Inflammatory macrophage treated with lipopolysaccharide for 1 hour (primary cell): ENCODE measurements at places on chromosomes 2 and 18.

DNA sequence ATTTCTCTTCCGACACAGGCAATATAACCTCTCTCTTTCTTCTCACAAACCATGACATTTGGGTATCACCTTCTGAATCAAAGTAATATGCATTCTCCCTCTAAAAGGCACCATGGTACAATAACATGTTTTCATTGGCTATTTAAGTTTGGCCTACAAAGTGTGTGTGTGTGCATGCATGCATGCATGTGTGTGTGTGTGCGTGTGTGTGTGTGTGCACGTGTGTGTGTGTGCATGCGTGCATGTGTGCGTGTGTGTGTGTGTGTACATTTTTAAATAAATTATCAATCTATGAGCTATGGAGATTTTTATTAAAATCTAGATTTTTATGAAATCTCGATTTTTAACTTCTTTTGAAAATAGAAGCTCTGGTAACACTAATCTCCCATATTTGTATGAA lies 745.3 kb upstream of the ZEB2 start:
- DNase-seq: no peak

- no peak for DNase-seq
Observed at GRCh38 chr18:12694032-12694431, 8.5 kb downstream of the CEP76 start.

- no peak for DNase-seq
Observed at GRCh38 chr2:65350651-65351056, 81.7 kb downstream of the SPRED2 start.

GRCh38 chr18:36312806-36313395 lies 15.4 kb downstream of the FHOD3 start:
- DNase-seq: no peak

- DNase-seq: no peak
Observed at GRCh38 chr18:10035281-10035991, 121.6 kb downstream of the VAPA start.

DNA sequence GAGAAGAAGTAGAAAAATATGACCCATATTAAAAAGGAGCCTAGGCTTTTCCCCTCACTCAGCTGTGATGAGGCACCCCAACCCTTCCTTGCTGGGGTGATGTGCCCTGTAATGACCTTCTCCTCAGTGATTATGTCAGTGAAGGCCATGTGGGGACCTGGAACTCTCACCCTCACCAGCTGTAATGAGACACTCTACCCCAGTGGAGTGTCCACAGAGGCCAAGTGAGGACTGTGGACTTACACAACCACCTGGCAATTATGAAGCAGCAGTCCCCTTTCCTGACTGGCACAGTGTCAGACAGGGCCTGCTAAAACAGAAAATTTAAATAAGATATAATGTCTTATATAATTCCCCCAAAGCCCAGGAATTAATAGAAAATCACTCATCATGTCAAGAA lies 54.2 kb downstream of the SEMA4F start:
- peak; percentile 68 for DNase-seq

DNA sequence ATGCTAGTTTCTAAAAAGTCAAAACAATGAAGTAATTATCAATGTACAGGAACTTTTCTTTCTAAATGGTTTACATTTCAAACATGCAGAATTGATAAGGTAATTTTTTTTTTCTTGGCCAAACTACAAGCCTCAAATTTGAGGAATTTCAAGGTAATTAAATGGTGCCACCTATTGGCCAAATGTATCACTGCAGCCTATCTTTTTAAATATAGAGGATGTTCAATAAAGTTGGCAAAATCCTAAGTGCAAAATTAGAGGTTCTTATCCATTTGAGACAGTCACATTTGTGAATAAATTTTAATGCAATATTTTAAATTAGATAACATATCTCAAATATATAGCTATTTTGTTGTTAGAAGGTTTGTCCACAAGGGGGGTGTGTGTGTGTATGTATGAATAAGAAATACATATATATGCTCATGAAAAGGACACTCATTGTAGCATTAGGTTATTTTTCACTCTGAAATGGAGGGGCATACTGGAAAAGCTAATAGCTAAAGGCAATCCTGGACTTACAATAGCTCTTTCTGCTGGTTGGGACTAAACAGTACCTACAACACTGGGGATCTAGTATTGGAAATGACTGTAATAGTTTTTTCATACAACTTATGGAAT lies 26.2 kb downstream of the MMADHC start:
- DNase-seq: peak; percentile 82

- DNase-seq: no peak
Observed at GRCh38 chr2:168401771-168402170, 54.3 kb upstream of the CERS6 start.

DNA sequence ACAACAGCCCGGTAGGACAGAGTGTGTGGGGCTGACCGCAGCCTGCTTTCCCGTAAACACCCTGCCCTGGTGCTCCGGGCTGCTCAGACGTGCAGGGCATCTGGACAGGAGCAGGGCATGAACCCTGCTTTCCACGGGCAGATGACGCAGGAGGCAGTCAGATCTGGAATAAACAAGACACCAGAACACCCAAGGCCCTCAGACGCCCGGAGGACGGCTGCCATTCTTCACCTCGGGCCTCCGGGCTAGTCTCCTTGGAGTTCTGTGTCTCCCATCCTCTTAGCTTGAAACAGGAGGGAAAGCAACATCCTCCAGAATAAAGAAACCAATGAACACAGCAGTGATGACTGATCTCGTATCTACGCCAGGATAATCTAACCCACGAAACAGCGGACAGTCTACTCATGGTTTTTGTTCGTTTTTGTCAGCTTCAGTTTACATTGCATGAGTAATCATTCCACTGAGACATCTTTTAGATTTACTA lies 7.3 kb downstream of the PXDN start:
- DNase-seq: no peak

DNA sequence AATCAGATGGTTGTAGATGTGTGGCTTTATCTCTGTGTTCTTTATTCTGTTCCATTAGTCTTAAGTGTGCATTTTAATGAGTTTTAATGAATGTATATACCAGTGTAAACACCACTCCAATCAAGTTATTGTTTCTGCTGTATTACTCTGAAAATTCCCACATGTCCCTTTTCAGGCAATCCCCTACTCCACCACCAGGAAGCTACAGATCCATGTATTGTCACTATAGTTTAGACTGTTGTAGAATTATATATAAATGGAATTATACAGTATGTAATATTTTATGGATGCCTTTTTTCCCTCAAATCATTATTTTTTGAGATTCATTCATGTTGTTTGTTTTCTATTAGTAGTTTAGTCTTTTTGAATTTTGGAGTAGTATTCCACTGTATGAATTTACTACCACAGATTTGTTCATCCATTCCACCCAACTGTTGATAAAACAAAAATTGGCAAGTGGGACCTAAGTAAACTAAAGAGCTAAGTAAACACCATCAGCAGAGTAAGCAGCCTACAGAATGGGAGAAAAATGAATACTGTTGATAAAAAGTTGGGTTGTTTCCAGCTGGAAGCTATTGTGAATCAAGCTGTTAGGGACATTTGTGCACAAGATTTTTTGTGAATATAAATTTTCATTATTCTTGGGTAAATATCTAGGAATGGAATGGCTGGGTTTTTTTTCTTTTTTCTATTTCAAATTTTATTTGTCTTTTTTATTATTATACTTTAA lies 262.0 kb downstream of the CAMKMT start:
- no peak for DNase-seq

- DNase-seq: no peak
Observed at GRCh38 chr2:205913668-205914067, 172.3 kb downstream of the INO80D start.

GRCh38 chr2:59005836-59006615 lies 764.9 kb upstream of the FANCL start:
- DNase-seq: no peak

DNA sequence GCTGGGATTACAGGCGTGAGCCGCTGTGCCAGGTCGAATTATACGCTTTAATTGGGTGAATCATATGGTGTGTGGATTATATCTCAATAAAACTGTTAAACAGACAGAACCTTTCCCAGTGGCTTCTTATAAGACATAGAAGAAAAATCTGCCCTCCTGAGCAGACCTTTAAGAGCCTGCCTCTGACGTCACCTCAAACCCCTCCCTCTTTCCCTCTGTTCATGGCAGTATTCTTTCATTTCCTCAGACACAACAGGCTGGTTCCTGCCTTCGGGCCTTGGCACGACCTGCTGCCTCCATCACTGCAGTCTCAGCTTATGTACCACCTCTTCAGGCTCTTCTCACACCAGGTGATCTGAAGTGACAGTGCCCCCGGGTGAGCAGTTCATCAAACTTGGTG lies 14.0 kb upstream of the PDIA6 start:
- no peak for DNase-seq

- no peak for DNase-seq
Observed at GRCh38 chr2:241130316-241130715, 19.0 kb downstream of the PASK start.

GRCh38 chr2:159168707-159169106 lies 117.8 kb downstream of the WDSUB1 start:
- DNase-seq: no peak

- DNase-seq: no peak
Observed at GRCh38 chr2:143974262-143974661, 545.7 kb downstream of the ZEB2 start.

GRCh38 chr2:139374296-139374850 lies 594.2 kb upstream of the NXPH2 start:
- DNase-seq: no peak

- DNase-seq: no peak
Observed at GRCh38 chr2:102834523-102835273, 72.9 kb downstream of the TMEM182 start.

DNA sequence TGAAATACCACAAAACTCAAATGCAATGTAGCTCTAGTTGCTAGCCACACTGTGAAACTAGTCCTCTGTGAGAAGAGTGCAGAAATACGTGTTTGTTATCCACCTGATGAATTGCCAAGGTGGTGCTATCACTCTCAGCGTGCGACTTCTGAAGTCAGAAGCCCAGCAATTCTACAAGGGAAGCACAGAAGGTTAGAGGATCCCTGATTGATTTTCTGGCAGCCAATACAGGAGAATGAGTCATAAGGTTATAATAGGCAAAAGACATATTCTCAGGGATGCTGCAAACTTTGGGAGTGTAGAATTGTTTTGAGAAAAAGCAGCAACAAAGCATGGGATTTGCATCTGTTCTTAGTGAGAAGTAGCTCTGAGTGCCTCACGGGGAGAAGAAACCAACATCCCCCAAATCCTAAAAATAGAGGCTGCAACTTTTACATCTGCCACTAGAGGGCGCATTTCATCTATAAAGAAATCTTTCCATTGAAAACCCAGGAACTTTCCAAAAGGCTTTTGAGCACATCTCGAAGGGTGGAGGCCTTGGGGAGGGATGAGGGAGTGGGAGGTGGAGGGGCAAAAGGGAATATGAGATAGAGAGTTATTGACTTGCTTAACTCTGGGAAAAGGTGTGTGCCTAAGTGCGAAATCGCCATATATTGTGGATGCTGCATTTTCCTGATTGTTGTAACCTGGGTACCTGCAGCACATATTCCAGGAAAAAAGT lies 78.0 kb downstream of the TMEM182 start:
- peak; percentile 44 for DNase-seq

GRCh38 chr2:163626639-163627109 lies 109.1 kb downstream of the FIGN start:
- DNase-seq: no peak

DNA sequence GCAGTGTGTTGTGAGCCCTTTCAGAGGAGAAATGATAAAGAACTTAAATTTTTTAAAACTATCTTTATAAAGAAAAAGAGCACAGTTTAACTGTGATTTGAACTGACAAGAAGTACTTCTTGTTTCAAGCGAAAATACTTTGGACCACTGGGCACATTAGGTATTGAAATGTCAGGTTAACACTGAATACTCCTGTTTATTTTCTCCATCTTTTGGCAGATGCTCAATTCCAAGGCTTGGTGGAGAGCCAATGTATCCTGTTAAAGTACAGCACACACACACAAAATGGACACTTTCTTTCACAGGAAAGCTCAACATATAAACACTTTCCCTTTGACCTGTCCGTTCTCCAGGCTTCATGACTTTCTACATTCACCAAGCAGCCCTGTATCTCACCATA lies 32.6 kb upstream of the SP3 start:
- no peak for DNase-seq

- no peak for DNase-seq
Observed at GRCh38 chr18:74989134-74989533, 219.8 kb downstream of the PTGR3 start.

DNA sequence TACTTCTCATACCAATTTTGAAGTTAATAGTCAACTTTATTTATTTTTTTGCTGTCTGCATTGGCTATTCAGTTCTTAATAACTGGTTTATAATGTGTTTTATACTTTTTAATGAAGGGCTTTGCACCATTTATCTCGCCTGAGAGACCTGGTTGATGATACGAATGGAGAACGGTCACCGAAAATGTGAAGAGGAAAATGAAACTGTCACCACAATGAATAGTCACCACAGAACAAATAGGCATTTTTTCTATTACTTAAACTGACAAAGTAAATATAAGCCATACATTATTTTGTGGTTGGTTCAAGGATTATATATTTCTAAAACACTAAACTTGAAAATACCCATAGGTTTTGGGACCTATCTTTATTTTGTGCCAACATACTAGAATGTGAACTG lies 20.4 kb downstream of the C18orf54 start:
- no peak for DNase-seq

- DNase-seq: no peak
Observed at GRCh38 chr2:19826874-19827273, 74.9 kb downstream of the TTC32 start.

DNA sequence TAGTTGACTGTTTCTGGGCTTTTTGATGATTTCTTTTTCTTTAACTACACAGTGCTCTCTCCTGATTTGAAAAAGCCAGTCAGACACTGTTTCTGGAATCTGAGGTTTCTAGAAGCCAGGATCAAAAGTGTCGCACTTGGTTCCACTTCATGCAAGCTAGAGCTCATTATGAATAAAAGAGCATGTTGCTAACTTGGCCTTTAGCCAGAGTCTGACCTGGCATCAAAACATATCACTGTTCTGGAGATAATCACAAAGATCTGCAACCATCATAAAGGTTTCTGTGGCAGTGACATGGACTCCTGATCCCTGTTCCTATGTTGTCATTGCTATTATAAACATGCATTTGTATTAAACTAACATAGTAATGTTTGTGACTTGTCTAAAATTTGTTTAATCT lies 76.1 kb upstream of the MAPRE2 start:
- DNase-seq: no peak
